Fibroblast of lung (primary cell): ENCODE measurements at places on chromosomes 2 and 18.

DNA sequence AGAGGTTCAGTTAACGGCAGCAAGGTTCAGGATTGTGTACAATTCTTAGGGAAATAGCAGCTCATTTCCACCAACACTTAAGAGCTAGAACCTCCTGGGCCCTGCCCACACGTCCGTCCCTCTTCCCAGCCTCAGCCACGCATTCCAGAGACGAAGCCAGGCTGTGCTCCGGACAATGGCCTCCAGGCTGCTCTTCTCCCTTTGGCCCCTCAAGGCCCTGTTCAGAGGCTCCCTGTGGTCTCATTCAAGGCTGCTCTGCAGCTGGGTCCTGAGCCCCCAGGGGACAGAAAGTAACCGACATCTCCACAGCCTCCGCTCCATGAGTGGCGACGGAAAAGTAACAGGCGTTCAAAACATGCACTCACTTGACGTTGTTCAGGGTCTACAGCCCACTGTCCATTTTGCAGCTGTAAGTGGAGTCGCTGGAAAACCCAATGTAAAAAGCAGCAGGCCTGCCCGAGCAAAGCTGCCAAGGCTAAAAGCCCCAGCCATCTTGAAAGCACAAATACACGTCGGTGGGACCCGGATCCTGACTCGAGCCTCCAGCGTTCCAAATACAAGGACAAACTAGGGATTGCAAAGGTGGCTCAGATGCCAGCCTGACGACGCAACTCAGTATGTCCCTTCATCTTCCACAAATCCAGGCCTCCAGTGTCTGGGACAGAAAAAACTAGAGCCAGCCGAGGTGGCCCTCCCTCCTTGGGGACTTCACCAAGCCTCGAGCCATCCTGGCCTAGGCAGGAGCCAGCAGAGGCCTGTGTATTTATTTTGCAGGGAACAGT lies 76.9 kb downstream of the NDUFA10 start:
- H3K4me1 ChIP-seq, result no peaks in the 10 kb centered on the region
- no peaks in the 10 kb centered on the region for H3K36me3 ChIP-seq
- no peak overlapping the region for H3K27ac ChIP-seq
- H3K27me3 ChIP-seq, result no peaks in the 10 kb centered on the region

GRCh38 chr2:217081799-217082198 lies 221.9 kb upstream of the TNP1 start:
- DNase-seq, result no peak
- peaks cover 4% of the 10 kb centered on the region for H3K4me1 ChIP-seq
- no peaks in the 10 kb centered on the region for H3K36me3 ChIP-seq
- no peaks in the 10 kb centered on the region for H3K27me3 ChIP-seq
- H3K4me3 ChIP-seq, result no peak overlapping the region

GRCh38 chr2:199933466-199933865 lies 21.8 kb downstream of the TYW5 start:
- H3K27me3 ChIP-seq, result no peaks in the 10 kb centered on the region
- peaks cover 4% of the 10 kb centered on the region for H3K36me3 ChIP-seq
- peaks cover 4% of the 10 kb centered on the region for H3K4me1 ChIP-seq

- H3K27ac ChIP-seq, result no peak overlapping the region
- H3K27me3 ChIP-seq, result no peaks in the 10 kb centered on the region
- H3K4me1 ChIP-seq, result peaks cover 6% of the 10 kb centered on the region
- H3K4me3 ChIP-seq, result no peak overlapping the region
Measured at GRCh38 chr2:235467588-235467987, 26.3 kb upstream of the AGAP1 start.
